T-helper 17 cell (primary cell): ENCODE measurements at places on chromosomes 1 and 21. TPM values are rescaled to one million over a fixed set of nuclear protein-coding genes. Genes with fewer than 3 reads are reported as not detected.
A peak's percentile ranks its signal among the peaks of the same experiment; 100 is the strongest.

DNA sequence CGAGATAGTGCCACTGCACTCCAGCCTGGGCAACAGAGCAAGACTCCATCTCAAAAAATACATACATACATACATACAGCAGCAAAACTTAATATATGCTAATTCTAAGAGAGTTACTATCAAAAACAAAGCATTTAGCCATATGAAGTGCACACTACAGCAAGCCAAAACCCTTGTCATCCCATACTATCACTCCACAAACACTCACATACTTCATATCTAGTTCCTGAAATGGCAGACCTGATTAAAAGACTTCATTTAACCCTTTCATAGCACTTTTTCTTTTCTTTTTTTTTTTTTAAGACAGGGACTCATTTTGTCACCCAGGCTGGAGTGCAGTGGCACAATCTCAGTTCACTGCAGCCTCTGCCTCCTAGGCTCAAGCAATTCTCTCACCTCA, 65.6 kb downstream of the COP1 start:
- no peak overlapping the region for H3K4me3 ChIP-seq
- H3K4me1 ChIP-seq: peaks cover 35% of the 10 kb centered on the region
- H3K36me3 ChIP-seq: peaks cover 8% of the 10 kb centered on the region
- H3K27me3 ChIP-seq: no peaks in the 10 kb centered on the region

GRCh38 chr1:151134991-151135390, 11.4 kb downstream of the SEMA6C start:
- no peak for DNase-seq
- peaks cover 15% of the 10 kb centered on the region for H3K27me3 ChIP-seq
- peak overlapping the region; percentile 29 for H3K27ac ChIP-seq
- H3K4me1 ChIP-seq: peaks cover 6% of the 10 kb centered on the region

- peaks cover 6% of the 10 kb centered on the region for H3K4me1 ChIP-seq
- H3K27me3 ChIP-seq: peaks cover 43% of the 10 kb centered on the region
- H3K36me3 ChIP-seq: peaks cover 2% of the 10 kb centered on the region
- no peak overlapping the region for H3K27ac ChIP-seq
- DNase-seq: no peak
Measured at GRCh38 chr1:171256940-171257606, 8.8 kb downstream of the FMO1 start.

FAM43B gene
- not detected for total RNA-seq

GRCh38 chr1:67916140-67916886, 83.0 kb upstream of the GNG12 start:
- no peaks in the 10 kb centered on the region for H3K36me3 ChIP-seq
- H3K4me3 ChIP-seq: no peak overlapping the region
- H3K4me1 ChIP-seq: no peaks in the 10 kb centered on the region
- H3K27me3 ChIP-seq: peaks cover 18% of the 10 kb centered on the region
- no peak overlapping the region for H3K27ac ChIP-seq

- DNase-seq: no peak
- peaks cover 30% of the 10 kb centered on the region for H3K27me3 ChIP-seq
- H3K27ac ChIP-seq: no peak overlapping the region
- H3K4me3 ChIP-seq: no peak overlapping the region
- peaks cover 3% of the 10 kb centered on the region for H3K36me3 ChIP-seq
Measured at GRCh38 chr1:184986250-184986649, 11.9 kb upstream of the NIBAN1 start.

DNA sequence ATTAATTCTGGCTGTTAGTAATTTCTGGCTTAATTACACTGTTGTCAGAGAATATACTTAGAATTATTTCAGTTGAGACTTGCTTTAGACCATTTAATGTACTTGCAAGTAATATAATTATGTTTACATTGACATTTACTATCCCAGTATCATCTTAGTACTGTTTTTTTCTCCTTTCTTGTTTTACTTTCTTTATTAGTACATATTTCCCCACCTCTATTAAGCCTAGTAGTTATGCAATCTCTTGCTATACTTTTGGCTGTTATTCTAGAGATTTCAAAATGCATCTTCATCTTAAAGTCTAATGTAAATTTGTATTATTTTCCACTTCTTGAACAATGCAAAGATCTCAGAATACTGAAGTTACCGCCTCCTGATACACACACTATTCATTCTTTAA, 24.4 kb downstream of the BRWD1 start:
- no peak for DNase-seq
- no peaks in the 10 kb centered on the region for H3K27me3 ChIP-seq
- no peak overlapping the region for H3K4me3 ChIP-seq
- H3K36me3 ChIP-seq: peaks cover 7% of the 10 kb centered on the region
- peaks cover 11% of the 10 kb centered on the region for H3K4me1 ChIP-seq

- H3K27ac ChIP-seq: peak overlapping the region; percentile 16
- peak overlapping the region; percentile 86 for H3K4me3 ChIP-seq
- H3K36me3 ChIP-seq: peaks cover 4% of the 10 kb centered on the region
- no peak for DNase-seq
Measured at GRCh38 chr1:201537891-201538611, 876 bp upstream of the NAV1 start.

ERICH3 gene
- not detected for total RNA-seq

SGIP1 gene
- 0.07 TPM for total RNA-seq

DNA sequence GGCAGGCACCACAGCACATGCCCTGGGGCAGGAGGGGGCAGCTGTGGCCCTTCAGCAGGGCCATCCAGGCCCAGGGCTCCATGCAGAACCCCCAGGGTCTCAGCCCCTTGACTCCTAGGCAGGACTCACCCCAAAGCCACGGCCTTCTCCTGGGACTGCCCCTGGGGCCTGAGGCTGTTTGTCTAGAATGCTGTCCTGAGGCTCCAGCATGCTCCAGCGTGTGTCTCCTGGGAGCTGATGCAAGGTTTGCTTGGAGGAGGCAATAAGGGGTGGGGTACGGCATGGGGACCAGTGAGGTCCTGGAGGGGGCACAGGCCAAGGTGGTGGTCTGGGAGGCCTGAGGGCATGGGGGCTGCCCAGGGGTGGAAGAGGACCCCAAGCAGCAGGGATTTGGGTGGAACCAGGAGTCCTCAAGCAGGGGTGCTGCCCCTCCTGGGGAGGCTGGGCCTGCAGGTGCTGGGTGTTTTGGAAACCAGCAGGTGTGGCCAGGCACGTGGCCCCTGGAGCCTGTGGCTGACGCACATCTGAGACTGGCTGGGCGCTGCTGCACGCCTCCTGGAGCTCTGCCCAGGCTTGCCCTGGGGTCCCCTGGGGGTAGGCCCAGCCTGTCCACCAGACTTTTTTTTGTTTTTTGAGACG, 7.8 kb upstream of the CALML6 start:
- no peaks in the 10 kb centered on the region for H3K36me3 ChIP-seq
- peaks cover 14% of the 10 kb centered on the region for H3K4me1 ChIP-seq
- DNase-seq: no peak
- no peaks in the 10 kb centered on the region for H3K27me3 ChIP-seq
- no peak overlapping the region for H3K4me3 ChIP-seq
- H3K27ac ChIP-seq: peak overlapping the region; percentile 60

- H3K27me3 ChIP-seq: no peaks in the 10 kb centered on the region
- DNase-seq: no peak
- no peaks in the 10 kb centered on the region for H3K4me1 ChIP-seq
- no peaks in the 10 kb centered on the region for H3K36me3 ChIP-seq
- no peak overlapping the region for H3K4me3 ChIP-seq
Measured at GRCh38 chr1:104856091-104856490, 1106.4 kb downstream of the AMY1C start.

GRCh38 chr1:9892563-9893528, 17.2 kb downstream of the CTNNBIP1 start:
- no peak overlapping the region for H3K27ac ChIP-seq
- H3K27me3 ChIP-seq: no peaks in the 10 kb centered on the region
- H3K4me3 ChIP-seq: no peak overlapping the region

DNA sequence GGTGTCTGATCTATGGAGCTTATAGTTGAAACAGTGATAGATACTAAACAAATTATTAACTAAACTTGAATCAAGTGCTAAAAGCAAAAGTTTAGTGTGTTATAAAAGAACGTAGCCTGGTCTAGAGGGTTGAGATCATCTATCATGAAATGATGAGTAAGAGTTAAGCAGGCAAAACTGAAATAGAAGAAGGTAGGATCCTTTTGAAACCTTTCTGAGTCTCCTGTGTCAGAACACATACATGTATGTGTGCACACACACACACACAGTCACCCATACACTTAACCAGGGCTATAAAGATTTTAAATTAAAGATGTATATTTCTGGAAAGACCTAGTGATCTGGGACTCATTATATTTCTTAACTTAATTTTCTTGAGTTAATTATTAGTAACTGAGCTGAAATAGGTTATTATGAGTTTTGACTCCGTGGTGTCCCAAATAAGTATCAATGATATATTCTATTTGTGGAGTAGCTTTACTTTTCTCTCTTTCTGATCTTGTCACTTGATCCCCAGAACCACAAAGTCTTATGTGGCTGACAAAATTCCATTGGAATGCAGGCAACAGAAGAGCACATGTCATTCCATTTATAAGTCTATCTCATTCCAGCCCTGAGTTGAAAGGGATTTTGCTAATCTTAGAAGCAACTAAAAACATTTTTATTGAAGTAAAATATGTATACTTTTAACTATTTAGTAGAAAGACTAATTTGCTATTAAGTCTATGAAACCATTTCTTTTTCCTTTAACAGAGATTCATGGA, 70.7 kb downstream of the PRRX1 start:
- H3K27me3 ChIP-seq: peaks cover 25% of the 10 kb centered on the region
- H3K36me3 ChIP-seq: no peaks in the 10 kb centered on the region
- DNase-seq: no peak
- no peak overlapping the region for H3K4me3 ChIP-seq

HLX gene
- 0.26 TPM for total RNA-seq

TGFB2 gene
- total RNA-seq: 3.0 TPM

FNDC5 gene
- total RNA-seq: not detected

ITLN2 gene
- total RNA-seq: not detected

DSCAM gene
- total RNA-seq: not detected
